ENCODE measurements at places on chromosomes 7 and 10.
A peak's percentile ranks its signal among the peaks of the same experiment; 100 is the strongest.

DNA sequence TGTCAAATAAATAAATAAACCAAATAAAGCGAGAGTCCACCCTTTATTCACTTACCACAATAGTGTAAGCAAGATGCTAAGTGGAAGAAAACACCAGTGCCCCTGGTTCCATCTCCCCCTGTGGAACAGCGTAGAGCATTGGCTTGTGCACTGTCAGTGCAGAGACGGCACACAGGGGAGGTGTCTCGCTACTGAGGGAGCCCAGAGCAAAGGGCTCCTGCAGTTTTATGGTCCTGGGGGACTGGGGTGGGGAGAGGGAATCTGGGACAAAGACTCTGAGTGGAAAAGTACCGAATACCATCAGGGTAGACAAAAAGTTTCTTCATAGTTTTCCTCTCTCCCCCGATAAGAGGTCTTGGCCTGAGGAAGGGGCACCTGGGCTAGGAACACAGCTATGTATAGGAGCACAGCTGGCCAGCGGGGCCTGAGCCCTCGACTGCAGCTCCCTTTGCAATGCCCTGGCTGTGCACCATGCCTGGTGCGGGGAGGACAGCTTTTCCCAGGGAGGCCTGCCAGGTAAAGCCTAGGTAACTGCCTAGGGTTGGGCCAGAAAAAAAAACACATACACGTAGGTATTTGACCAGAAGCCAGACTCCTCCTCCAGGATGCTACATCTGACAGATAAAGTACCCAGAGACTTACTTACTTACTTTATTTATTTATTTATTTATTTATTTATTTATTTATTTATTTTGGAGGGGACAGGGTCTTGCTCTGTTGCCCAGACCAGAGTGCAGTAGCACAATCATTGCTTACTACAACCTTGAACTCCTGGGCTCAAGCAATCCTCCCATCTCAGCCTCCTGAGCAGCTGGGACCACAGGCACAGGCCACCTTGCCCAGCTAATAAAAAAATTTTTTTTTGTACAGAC is 88.8 kb upstream of the KIF5B start:
- DNase-seq = no peak

- DNase-seq = peak; percentile 23
Measured at GRCh38 chr10:14476641-14477407, 146.1 kb upstream of the FRMD4A start.

DNA sequence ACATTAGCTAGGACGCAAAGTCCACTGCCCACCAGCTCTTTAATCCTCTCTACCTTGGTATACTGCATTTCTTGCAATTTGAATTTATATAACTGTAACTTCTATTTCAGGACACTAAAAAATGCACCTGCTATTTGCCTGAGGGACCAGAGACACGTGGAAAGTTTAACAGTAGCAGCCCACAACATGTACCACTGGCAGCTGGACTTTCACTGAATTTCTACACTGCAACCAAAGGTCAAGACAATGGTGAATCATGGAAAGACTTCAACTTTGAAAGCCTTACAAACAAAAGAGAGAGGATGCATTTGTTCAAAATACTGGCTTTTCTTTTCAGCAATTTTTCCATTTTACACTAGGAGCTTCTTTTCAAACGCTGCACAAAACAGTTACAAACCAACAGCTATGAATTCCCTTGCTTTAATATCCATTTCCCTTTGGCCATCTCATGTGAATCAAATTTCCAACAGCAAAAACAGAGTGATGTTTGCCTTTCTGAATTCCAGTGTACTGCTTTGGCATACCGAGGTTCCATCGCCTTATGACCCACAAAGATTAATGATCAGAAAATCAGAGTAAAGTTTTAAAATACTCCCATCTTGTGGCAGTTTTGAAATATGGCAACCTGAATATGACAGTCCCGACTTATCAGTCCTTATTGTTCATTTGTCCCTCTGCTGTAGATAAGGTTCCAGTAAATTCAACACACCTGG is 29.9 kb upstream of the HNRNPH3 start:
- peak; percentile 28 for DNase-seq

- no peak for DNase-seq
Measured at GRCh38 chr10:83539528-83540308, 599.6 kb upstream of the GHITM start.

DNA sequence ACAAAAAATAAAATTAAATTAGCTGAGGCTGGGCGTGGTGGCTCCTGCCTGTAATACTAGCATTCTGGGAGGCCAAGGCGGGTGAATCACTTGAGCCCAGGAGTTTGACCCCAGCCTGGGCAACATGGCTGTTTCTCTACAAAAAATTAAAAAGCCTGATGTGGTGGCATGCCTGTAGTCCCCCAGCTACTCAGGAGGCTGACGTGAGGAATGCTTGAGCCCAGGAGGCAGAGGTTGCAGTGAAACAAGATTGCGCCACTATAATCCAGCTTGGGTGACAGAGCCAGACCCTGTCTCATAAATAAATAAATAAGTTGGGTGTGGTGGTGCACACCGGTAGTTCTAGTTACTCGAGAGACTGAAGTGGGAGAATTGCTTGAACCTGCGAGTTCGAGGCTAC is 65.1 kb downstream of the GNA12 start:
- no peak for DNase-seq

DNA sequence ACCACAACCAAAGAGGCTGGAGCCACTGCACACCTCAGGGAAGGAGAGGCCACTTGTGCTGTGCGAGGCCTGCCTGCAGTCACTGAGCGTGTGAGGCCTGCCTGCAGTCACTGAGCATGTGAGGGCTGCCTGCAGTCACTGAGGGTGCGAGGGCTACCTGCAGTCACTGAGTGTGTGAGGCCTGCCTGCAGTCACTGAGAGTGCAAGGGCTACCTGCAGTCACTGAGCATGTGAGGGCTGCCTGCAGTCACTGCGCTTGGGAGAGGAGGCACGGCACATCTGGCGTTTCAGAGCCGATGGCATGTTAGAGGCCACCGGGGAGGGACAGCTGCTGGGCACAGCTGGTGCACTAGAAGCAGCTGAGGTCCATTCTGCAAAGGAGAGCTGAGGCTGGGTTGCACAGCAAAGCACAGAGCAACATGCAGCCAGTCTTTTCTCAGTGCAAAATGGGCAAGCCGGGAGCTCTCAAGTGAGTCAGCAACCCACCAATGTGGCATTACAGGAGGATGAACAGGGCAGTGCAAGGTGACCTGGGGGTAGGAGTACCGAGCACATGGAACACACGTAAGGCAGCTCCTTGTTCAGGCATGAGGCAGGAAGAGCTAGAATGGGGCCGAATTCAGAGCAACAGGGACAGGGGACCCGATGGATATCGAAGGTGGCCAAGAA is 540.1 kb downstream of the PTPRN2 start:
- DNase-seq = no peak

- no peak for DNase-seq
Measured at GRCh38 chr10:70066190-70066589, 13.5 kb downstream of the MACROH2A2 start.

- no peak for DNase-seq
Measured at GRCh38 chr10:104297697-104298660, 29.0 kb downstream of the GSTO2 start.

GRCh38 chr7:106065575-106066500 is 46.3 kb downstream of the SYPL1 start:
- DNase-seq = no peak

DNA sequence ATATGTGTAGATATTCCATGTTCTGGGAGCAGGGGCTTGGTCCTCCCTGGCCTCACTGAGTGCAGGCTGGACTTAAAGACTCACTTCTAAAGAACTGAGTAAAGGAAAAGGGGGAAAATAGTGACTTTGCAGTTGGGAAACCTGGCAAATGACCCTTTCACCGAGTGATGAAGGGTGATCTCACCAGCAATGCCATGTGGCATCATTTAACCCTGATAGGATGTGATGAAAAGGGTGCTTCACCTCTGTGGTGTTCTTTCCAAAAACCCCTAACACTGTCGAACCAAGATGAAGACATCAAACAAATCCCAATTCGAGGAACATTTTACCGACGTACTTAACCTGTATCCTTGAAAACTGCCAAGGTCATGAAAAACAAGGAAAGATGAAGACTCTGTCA is 71.9 kb downstream of the AOAH start:
- DNase-seq = no peak

DNA sequence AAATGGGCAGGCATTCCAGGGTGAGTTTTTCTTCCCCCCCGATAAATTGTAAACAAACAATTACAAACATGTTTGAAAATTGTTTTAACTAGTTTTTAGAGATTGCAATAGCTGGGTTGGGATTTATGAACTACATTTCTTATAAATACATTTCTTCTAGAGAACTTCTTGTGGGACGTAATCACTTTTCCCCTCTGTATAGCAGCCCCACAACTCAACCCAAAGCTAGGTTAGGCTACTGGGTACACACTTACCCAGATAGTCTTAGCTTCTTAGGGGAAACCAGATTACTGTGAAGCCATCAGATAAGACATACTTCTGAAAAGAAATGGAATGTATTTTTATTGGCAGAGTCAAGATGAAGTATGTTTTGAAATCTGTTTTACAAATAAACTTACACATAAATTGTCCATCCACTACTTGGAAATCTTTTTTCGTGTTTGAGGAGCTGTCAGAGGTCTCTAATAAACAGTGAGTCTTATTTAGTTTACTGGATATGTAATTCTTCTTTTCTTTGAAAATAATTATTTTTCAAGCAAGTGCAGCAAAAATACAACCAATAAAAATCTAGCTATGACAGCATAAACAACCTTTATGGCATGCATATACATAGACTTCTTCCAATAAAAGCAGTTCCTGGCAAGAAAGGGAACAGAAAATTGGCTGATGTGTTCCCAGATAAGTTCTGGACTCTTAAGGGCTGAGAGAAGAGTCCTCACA is 8.0 kb upstream of the GLRX3 start:
- DNase-seq = no peak

DNA sequence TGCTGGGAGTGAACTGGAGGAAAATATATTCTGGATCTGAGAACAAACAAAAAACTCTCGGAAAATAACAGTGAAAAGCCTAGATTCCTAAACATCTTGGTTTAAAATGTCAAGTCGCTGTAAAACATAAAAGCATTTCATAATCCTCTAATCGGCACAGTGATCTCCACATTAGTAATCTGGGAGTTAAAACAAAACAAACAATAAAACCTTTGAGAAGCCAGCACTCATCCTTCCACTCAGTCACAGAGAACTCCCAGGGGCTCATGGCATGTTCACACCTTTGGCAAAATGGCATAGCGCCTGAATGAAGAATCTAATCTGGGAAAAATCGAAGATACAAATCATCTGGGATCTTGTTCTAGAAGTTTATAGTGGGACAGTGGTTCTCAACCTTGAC is 24.1 kb upstream of the HPS1 start:
- DNase-seq = no peak

DNA sequence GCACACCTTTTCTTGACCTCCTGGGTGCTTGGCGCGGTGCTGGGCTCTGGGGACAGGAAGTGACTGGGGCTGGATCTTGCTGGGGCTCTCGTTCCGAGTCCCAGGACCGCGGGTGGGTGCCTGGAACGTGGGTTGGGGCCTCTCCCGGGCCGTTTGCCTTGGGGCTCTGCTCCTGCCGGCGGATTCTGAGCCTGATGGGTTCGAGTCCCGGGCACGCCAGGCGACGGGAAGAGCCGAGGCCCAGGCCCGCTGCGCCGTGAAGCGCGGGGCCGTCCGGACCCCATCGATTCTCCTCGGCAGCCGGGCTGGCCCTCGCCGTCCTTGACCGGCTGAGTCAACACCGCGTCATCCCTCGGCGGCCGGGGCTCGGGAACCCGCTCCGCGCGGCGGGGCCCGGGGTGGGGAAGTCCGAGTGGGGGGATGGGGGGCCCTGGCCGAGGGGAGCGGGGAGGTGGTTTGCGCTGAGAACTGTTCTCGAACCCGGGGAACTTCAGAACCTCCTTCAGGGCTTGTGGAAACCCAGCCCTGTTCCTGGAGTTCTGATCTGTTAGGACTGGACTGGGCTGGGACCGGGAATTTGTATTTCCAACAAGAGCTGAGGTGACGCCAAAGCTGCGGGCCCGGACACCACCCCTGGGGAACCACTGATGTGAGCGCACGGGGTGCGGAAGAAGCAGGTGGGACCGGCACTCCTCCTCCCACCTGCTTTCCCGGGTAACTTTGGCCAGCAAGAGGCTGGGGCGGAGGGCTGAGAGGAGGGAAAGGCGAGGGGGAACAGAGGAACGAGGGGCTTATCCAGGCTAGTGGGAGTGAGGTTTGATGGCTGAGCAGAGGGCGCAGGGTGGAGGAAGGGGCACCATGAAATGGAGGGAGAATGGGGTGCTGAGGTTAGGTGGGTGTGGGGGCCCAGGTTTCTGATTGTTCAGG is 6.2 kb downstream of the HHEX start:
- DNase-seq = no peak

DNA sequence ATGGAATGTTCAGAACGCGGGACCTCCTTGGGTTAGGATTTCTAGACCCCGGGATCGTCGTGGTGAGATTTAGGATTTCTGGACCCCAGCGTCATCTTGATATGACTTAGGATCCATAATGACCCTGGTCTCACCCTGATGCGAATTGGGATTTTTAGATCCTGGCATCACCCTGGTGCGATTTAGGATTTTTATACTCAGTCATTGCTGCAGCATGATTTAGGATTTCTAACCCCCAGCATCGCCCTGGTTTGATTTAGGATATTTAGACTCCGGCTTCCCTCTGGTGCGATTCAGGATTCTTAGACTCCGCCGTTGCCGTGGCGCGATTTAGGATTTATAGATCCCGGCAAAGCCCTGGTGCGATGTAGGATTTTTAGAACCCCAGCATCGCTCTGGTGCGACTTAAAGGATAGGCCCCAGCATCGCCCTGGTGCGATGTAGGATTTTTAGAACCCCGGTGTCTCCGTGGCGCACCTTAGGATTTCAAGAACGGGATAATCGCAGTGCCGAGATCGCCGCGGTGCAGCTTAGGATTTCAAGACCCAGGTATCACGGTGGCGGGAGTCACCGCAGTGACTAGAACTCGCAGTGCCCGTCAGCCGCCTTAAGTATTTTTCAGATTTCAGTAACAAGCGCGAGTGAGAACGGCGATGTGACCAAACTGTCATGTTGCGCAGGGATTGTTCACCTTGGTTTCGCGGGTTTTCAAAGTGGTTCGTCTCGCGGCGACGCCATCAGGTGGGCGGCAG is 814 bp downstream of the MEST start:
- DNase-seq = no peak

- DNase-seq = no peak
Measured at GRCh38 chr10:10772411-10772810, 245.3 kb upstream of the CELF2 start.

Measured in AG04449 (cell line).